ENCODE measurements at places on chromosomes 13 and 19.

DNA sequence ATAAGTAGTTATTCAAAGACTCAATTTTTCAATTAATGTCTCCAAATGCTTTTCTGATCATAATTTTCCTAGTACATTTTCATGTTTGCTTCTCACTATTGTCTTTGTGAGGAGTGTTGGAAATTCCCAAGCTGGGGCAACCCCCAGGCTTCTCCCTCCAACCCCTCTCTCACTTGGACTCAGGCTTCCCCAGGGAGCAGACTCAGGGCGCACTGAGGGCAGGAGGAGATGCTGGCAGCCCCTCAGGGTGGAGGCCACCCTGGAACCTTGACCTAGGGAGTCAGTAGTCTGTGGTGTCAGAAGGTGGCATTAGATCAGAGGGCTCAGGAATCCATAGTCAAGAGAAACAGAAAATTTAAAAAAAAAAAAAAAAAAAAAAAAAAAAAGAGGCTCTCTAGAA is 86.5 kb upstream of the IRS2 start:
- peak; percentile 8 for DNase-seq

- DNase-seq = no peak
These were observed 12.2 kb downstream of the NFIC start for GRCh38 chr19:3378352-3379150.

DNA sequence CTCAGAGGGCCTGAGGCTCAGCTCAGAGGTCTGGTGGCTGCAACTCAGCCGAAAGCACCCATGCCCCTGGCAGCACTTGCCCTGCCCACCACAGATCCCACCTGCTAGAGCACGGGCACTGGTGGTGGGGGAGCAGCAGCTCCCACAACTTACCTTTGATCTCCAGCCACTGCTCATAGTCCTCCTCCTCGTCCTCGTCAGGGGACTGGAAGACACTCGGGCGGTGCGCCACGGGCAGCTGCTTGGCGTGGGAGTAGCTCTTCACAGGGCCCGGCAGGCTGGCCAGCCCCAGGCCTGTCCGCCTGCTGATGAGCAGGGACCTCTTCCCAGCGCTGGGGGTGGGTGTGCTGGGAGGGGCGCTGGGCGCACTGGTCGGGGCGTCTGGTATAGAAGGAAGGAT is 14.6 kb downstream of the SUGP1 start:
- no peak for DNase-seq

DNA sequence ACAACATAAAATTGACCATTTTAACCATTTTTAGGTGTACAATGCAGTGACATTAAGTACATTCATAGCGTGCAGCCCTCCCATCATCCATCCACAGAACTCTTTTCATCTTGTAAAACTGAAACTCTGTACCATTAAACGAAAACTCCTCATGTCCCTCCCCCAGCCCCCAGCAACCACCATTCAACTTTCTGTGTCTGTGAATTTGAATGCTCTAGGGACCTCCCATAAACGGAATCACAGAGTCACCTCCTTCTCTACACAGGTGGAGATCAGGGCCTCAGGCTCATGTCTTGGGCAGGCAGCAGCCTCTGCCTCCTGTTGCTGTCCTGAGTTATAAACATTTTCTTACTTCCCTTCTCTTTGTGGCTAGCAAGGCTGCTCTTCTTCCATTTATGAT is 7.3 kb upstream of the CCNE1 start:
- peak; percentile 70 for DNase-seq

DNA sequence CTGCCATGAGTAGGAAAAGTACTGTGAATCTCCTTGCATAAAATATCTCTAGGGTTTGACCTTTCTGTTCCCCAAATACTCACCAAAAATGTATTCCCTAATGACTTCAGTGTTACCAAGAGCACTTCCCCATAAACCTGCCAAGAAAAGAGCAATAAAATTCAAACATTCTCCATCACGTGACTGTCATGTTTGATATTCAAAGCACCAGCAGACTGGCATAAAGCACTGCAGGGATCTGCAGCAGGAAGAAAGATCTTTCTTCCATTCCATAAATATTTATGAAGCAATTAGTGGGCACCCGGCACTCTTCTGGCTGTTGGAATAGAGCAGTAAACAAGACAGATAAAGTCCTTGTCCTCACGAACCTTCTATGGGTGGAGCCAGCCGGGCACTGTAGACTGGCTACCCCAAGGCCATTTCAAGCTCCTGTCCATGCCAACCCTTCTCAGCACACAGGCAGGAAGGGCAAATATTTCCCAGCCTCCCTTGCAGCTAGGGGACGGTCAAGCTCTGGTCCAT is 20.3 kb downstream of the PLA2G4C start:
- DNase-seq = no peak

GRCh38 chr13:84136582-84136981 is 254.3 kb upstream of the SLITRK1 start:
- peak; percentile 58 for DNase-seq

- no peak for DNase-seq
These were observed 231.6 kb downstream of the SPRY2 start for GRCh38 chr13:80109303-80109702.
